ENCODE measurements at places on chromosomes 12 and 14.

- no peaks in the 10 kb centered on the region for H3K36me3 ChIP-seq
- peaks cover 3% of the 10 kb centered on the region for H3K27me3 ChIP-seq
- H3K4me3 ChIP-seq = no peak overlapping the region
- DNase-seq = no peak
- no peak overlapping the region for H3K27ac ChIP-seq
Measured at GRCh38 chr12:116484807-116485206, 74.4 kb upstream of the MAP1LC3B2 start.

DNA sequence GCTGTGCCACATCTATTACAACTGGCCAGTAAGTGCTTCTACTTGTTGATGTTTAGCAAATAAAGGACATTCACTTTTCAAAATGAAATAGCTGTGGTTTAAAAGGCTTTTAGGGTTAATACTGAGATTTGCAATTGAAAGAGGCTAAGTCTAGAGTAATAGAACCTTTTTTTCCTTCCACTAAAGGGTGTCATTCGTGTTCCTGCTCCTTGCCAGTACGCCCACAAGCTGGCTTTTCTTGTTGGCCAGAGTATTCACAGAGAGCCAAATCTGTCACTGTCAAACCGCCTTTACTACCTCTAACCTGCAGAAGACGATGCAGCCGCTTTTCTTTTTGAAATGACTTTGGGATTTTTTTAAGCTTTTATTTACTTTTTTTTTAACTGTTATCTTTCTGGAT, 33.6 kb downstream of the PIWIL1 start:
- DNase-seq = no peak
- no peak overlapping the region for H3K4me3 ChIP-seq
- H3K36me3 ChIP-seq = no peaks in the 10 kb centered on the region
- no peak overlapping the region for H3K27ac ChIP-seq

- H3K36me3 ChIP-seq = no peaks in the 10 kb centered on the region
- peaks cover 13% of the 10 kb centered on the region for H3K27me3 ChIP-seq
- DNase-seq = no peak
- no peak overlapping the region for H3K27ac ChIP-seq
- no peaks in the 10 kb centered on the region for H3K4me1 ChIP-seq
Measured at GRCh38 chr12:120599672-120600552, 18.7 kb upstream of the POP5 start.

- H3K4me3 ChIP-seq = no peak overlapping the region
- no peak overlapping the region for H3K27ac ChIP-seq
- H3K27me3 ChIP-seq = no peaks in the 10 kb centered on the region
Measured at GRCh38 chr12:78430551-78430950, 434.0 kb upstream of the SYT1 start.

Measured in astrocyte (in vitro differentiated cells and primary cell).